ENCODE measurements at places on chromosomes 5 and 9. TPM values are rescaled to one million over a fixed set of nuclear protein-coding genes. Genes with fewer than 3 reads are reported as not detected.

Gene SPINK7
- not detected for total RNA-seq

Gene RNF224
- not detected for total RNA-seq

Gene NTRK2
- total RNA-seq = 1.5 TPM

Gene CDC20B
- not detected for total RNA-seq

Gene SLC4A9
- not detected for total RNA-seq

Gene GPR151
- not detected for total RNA-seq

Gene DPYSL3
- 42.4 TPM for total RNA-seq

Gene MRPL41
- total RNA-seq = 83.3 TPM

Gene PARP8
- total RNA-seq = 33.7 TPM

Gene DIPK1B
- 17.1 TPM for total RNA-seq

Gene PDE6A
- total RNA-seq = not detected

All from kidney epithelial cell (primary cell).